Muscle of leg (tissue), 16 donors: ENCODE measurements at places on chromosomes 4 and X.
A peak's percentile ranks its signal among the peaks of the same experiment; 100 is the strongest.

GRCh38 chr4:150769845-150770244, 187.9 kb downstream of the MAB21L2 start:
- no peaks in the 10 kb centered on the region for H3K4me1 ChIP-seq
- H3K4me3 ChIP-seq, result no peak overlapping the region
- no peak for DNase-seq
- no peaks in the 10 kb centered on the region for H3K36me3 ChIP-seq
- no peaks in the 10 kb centered on the region for H3K27me3 ChIP-seq

GRCh38 chr4:79613269-79613935, 205.4 kb upstream of the GK2 start:
- no peak overlapping the region for H3K4me3 ChIP-seq
- no peaks in the 10 kb centered on the region for H3K27me3 ChIP-seq
- no peaks in the 10 kb centered on the region for H3K36me3 ChIP-seq
- H3K27ac ChIP-seq, result no peak overlapping the region

GRCh38 chr4:6909970-6910339, 329 bp downstream of the TBC1D14 start:
- DNase-seq, result no peak
- H3K4me3 ChIP-seq, result peak overlapping the region; percentile 62
- peaks cover 32% of the 10 kb centered on the region for H3K27me3 ChIP-seq
- H3K36me3 ChIP-seq, result no peaks in the 10 kb centered on the region
- H3K27ac ChIP-seq, result no peak overlapping the region

DNA sequence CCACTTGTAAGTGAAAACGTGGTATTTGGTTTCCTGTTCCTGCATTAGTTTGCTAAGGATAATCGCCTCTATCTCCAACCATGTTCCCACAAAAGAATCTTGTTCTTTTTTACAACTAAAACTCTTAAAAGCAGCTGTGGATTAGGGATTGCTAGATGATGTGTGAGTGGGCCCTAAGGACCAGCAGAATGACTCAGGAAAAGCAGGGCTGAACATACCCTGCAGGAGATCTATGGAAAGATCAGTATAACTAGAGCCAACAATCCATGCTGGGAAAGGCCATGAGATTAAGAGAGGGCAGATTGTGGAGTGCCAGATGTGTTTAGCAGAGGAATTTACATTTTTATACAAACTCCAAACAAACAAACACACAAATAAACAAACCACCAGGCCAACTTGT, 128.4 kb upstream of the TMEM164 start:
- no peaks in the 10 kb centered on the region for H3K36me3 ChIP-seq
- H3K27ac ChIP-seq, result no peak overlapping the region
- peaks cover 6% of the 10 kb centered on the region for H3K27me3 ChIP-seq
- peak; percentile 42 for DNase-seq
- H3K4me3 ChIP-seq, result no peak overlapping the region

DNA sequence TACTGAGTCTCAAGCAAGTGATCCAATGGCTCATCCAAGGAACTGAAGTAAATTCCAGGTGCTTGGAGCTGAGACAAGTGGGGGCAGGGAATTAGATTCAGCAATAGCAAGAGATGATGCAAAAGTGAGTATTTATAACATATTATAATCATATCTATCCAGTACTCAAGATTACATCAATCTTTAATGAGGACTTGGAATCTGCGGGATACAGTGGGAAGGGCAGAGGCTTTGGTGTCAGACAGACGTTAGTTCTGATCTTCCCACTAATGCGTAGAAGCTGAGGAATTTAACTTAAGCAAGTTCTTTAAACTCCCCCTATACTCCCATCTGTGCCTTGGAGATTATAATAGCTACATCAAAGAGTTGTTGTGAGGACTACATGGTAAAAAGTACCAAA, 143.4 kb upstream of the NWD2 start:
- H3K27ac ChIP-seq, result no peak overlapping the region
- no peaks in the 10 kb centered on the region for H3K36me3 ChIP-seq
- no peaks in the 10 kb centered on the region for H3K27me3 ChIP-seq
- DNase-seq, result no peak
- no peaks in the 10 kb centered on the region for H3K4me1 ChIP-seq
- H3K4me3 ChIP-seq, result no peak overlapping the region

GRCh38 chr4:21211846-21212245, 511.6 kb downstream of the PACRGL start:
- H3K27me3 ChIP-seq, result no peaks in the 10 kb centered on the region
- no peak overlapping the region for H3K4me3 ChIP-seq
- H3K4me1 ChIP-seq, result no peaks in the 10 kb centered on the region
- DNase-seq, result no peak
- no peak overlapping the region for H3K27ac ChIP-seq

GRCh38 chr4:127832585-127832984, 48.1 kb upstream of the PLK4 start:
- no peak overlapping the region for H3K27ac ChIP-seq
- no peaks in the 10 kb centered on the region for H3K4me1 ChIP-seq
- no peaks in the 10 kb centered on the region for H3K27me3 ChIP-seq
- DNase-seq, result peak; percentile 4
- H3K36me3 ChIP-seq, result no peaks in the 10 kb centered on the region

GRCh38 chr4:16294455-16294854, 68.2 kb upstream of the TAPT1 start:
- H3K36me3 ChIP-seq, result no peaks in the 10 kb centered on the region
- peaks cover 5% of the 10 kb centered on the region for H3K4me1 ChIP-seq
- H3K4me3 ChIP-seq, result no peak overlapping the region
- DNase-seq, result no peak
- H3K27ac ChIP-seq, result no peak overlapping the region
- no peaks in the 10 kb centered on the region for H3K27me3 ChIP-seq
